Small intestine (tissue), 16 donors: ENCODE measurements at places on chromosomes 13 and 19. TPM values are rescaled to one million over a fixed set of nuclear protein-coding genes. Genes with fewer than 3 reads are reported as not detected.

DNA sequence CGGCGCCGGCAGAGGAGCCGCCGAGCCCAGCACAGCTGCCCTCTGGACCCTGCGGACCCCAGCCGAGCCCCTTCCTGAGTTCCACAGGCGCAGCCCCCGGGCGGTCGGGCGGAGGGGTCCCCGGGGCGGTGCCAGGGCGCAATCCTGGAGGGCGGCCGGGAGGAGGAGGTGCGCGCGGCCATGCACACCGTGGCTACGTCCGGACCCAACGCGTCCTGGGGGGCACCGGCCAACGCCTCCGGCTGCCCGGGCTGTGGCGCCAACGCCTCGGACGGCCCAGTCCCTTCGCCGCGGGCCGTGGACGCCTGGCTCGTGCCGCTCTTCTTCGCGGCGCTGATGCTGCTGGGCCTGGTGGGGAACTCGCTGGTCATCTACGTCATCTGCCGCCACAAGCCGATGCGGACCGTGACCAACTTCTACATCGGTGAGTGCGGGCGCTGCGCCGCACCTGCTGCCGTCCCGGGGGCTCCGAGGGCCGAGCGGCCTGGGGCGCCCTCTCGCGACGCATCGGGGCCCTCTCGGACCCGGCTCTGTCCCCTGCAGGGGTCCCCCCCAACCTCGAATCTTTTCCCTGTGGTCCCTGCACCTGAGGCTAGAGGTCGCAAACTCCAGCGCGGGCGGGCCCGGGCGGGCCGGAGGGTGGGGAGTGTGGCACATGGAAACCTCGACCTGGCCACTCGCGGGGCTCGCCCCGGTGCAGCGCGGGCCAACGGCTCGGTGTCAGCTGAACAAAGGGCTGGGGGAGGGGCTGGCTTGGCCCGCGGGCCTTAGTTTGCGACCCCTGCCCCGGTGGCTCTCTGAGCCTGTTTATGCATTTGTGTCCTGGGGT lies at the start of gene KISS1R:
Gene KISS1R, plus strand, starts transcription at position 11 of the 829 bp plus-strand sequence. Its CDS starts 170 bp downstream, at position 181.
- H3K27ac ChIP-seq, result no peak within 1 kb of the TSS
- H3K27me3 ChIP-seq, result peaks cover 12% of the 10 kb centered on the region
- H3K4me3 ChIP-seq, result peak within 1 kb of the TSS; percentile 45
- H3K4me1 ChIP-seq, result peaks cover 37% of the 10 kb centered on the region
- no peaks in the 10 kb centered on the region for H3K36me3 ChIP-seq

GRCh38 chr19:12603714-12604113 lies 6.9 kb downstream of the ZNF490 start:
- H3K27ac ChIP-seq, result no peak overlapping the region
- no peak overlapping the region for H3K4me3 ChIP-seq
- no peak for DNase-seq
- no peaks in the 10 kb centered on the region for H3K27me3 ChIP-seq
- peaks cover 2% of the 10 kb centered on the region for H3K36me3 ChIP-seq

DNA sequence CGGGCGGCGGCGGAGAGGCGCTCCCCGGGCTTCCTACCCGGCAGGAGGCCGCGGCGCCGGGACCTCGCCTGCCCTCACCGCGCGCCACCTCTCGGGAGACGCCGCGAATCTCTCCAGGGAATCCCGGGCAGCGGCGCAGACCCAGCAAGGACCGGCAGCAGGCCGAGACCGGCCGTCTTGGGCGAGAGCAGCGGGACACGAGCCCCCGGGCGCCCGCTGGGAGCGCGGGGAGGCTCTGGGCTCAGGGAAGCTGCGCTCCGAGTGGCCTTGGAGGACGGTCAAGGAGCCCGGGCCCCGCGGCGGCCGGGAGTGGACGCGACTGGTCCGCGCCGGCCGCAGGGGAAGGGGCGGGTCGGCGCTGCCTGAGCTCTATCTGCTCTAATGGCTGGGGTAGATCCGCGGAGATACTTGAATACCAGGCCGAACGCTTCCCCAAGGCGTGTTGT lies 14.7 kb downstream of the CDX2 start:
- H3K27me3 ChIP-seq, result peaks cover 16% of the 10 kb centered on the region
- peaks cover 3% of the 10 kb centered on the region for H3K4me1 ChIP-seq
- peak; percentile 60 for DNase-seq
- H3K36me3 ChIP-seq, result no peaks in the 10 kb centered on the region
- peak overlapping the region; percentile 73 for H3K4me3 ChIP-seq

DNA sequence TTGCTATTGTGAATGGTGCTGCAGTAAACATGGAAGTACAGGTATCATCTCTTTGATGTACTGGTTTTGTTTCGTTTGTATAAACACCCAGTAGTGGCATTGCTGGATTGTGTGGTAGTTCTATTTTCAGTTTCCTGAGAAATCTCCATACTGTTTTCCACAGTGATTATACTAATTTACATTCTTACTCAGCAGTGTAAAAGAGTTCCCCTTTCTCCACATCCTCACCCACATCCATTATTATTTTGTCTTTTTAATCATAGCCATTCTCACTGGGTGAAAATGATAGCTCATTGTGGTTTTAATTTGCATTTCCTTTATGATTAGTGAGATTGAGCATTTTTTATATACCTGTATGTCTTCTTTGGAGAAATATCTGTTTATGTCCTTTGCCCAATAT lies 62.3 kb upstream of the PARP4 start:
- no peaks in the 10 kb centered on the region for H3K36me3 ChIP-seq
- DNase-seq, result no peak
- H3K4me1 ChIP-seq, result no peaks in the 10 kb centered on the region
- no peaks in the 10 kb centered on the region for H3K27me3 ChIP-seq

GRCh38 chr13:21668732-21669275 lies 2.1 kb upstream of the FGF9 start:
- peak overlapping the region; percentile 50 for H3K27ac ChIP-seq
- no peaks in the 10 kb centered on the region for H3K36me3 ChIP-seq
- peak overlapping the region; percentile 62 for H3K4me3 ChIP-seq
- H3K4me1 ChIP-seq, result peaks cover 5% of the 10 kb centered on the region

The TNFSF9 gene
- polyA plus RNA-seq, result 0.22 TPM

DNA sequence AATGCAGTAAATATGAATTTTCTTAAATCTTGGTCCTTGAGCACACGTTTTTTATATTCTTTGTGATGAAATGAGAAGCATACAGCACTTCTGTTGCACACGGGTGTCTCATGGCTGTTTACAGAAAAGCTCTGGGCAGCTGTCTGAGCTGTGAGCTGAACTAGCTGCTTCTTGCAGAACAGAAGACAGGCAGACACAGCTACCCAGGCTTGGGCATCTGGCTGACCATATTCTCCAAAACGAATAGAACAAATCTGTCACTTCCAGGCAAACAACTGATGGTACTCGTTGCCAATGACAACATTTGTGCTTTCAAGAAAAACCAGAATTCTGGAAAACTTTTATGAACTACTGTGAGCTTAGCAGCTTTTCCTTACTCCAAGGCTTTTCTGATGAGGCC lies 16.2 kb downstream of the PCID2 start:
- H3K27ac ChIP-seq, result no peak overlapping the region
- H3K27me3 ChIP-seq, result no peaks in the 10 kb centered on the region
- peaks cover 17% of the 10 kb centered on the region for H3K36me3 ChIP-seq

The ZNF540 gene
- polyA plus RNA-seq, result 1.6 TPM

DNA sequence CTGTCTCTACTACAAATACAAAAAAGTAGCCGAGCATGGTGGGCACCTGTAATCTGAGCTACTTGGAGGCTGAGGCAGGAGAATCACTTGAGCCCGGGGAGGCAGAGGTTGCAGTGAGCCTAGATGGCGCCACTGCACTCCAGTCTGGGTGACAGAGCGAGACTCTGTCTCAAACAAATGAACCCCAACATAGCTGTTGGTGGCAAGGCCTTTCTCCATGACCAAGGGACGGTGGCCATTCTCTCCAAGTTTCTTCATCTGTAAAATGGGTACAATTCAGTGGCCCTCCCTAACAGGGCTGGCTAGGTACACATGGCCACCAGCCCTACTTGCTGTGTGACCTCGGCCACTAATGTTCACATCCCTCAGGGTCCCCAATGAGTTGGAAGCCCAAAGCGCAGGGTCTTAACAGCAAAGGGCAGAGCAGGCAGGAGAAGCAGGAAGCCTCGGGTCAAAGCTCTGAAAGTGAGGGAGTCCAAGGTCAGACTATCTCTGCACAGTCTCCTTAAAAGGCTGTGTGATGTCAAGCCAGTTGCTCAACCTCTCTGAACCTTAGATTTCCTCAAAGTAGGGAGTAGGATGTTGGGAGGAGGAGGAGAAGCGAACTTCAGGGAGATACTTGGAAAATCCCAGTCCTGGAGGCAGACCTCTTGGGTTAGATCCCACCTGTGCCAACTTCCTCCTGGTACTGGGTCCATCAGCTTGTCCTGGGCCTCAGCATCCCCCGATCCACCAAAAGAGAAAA lies 2.7 kb downstream of the JUND start:
- H3K27me3 ChIP-seq, result no peaks in the 10 kb centered on the region
- peaks cover 3% of the 10 kb centered on the region for H3K36me3 ChIP-seq
- peak; percentile 71 for DNase-seq
- peak overlapping the region; percentile 93 for H3K27ac ChIP-seq
- peak overlapping the region; percentile 99 for H3K4me3 ChIP-seq

- peaks cover 76% of the 10 kb centered on the region for H3K27me3 ChIP-seq
- peak; percentile 81 for DNase-seq
- H3K27ac ChIP-seq, result no peak overlapping the region
- H3K4me1 ChIP-seq, result no peaks in the 10 kb centered on the region
- no peak overlapping the region for H3K4me3 ChIP-seq
Measured at GRCh38 chr19:7862413-7862951, 11.7 kb downstream of the PRR36 start.

DNA sequence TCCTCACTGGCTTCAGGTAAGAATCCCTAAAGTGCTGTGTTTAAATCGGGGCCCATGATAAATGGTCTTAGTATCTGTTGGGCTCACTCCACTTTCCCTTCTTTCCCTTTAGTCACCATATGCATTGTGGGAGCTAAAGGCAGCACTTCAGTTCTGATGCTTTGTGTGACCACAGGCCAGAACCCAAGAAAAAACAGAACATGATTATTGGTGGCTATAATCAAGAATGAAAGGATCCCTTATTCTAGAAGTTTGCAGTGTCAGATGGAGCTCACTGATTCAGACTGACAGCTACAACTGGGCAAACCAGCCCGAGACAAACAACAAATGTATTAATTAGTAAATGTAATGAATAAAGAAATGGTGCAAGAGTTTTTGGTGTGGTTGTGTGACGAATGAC lies 57.3 kb upstream of the POMP start:
- H3K27me3 ChIP-seq, result no peaks in the 10 kb centered on the region
- no peaks in the 10 kb centered on the region for H3K36me3 ChIP-seq
- no peak overlapping the region for H3K4me3 ChIP-seq
- H3K27ac ChIP-seq, result no peak overlapping the region
- H3K4me1 ChIP-seq, result no peaks in the 10 kb centered on the region

The SELENOV gene
- polyA plus RNA-seq, result 0.32 TPM

The POSTN gene
- 50.9 TPM for polyA plus RNA-seq

DNA sequence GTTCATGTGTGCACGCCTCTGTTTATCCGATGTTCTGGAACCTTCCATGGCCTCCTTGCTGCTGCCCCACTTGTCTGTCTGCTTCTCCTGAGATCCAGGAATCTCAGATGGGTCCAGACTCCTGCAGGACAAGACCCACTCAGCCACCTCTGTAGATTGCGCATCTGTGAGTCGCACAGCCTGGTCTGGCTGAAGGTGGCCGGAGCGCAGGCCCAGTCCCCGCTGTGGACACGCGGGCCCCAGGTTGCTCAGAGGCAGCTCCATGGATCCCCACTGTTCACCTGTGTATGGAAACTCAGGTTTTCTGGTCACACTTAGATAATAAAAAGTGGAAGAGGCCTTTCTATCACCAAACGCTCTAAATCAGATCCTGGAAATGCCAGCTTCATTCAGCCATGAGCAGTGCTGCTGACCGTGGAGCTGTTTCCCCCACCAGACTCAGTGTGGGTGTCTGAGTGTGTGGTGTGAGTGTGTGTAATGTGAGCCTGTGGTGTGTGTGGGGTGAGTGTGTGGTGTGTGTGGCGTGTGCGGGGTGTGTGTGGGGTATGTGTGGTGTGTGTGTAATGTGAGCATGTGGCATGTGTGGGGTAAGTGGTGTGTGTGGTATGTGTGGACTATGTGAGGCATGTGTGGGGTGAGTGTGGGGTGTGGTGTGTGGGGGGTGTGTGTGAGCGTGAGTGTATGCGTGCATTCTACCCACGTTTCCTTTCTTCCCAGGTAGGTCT lies 59.5 kb downstream of the MCF2L start:
- H3K36me3 ChIP-seq, result no peaks in the 10 kb centered on the region
- no peaks in the 10 kb centered on the region for H3K27me3 ChIP-seq
- no peak overlapping the region for H3K4me3 ChIP-seq
- DNase-seq, result no peak

DNA sequence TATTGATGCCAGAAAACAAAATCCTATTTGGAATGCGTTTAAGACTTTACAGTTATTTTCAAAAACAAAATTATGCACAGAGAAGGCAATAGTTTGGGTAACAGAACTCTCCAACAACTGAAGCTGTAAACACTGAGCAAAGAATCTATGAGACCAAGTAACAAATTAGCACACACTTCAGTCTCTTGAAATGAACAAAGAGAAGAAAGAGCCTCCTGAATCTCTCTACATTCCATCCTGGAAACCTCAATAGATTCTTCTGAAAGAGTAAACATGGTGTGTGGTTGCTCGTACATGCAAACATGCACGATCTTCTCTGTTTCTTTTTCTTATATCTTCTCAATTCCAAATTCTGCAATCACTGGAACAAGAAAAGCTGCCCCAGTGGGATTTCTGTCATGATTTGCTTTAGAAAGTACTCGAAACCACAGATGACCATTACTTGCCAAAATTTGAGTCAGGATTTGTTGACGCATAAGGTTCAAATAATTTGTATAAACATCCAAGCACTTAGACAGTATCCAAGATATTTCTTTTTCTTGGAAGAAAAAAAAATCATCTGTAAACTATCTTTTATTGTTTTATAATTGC lies 137.9 kb upstream of the DACH1 start:
- no peaks in the 10 kb centered on the region for H3K4me1 ChIP-seq
- no peak overlapping the region for H3K4me3 ChIP-seq
- H3K27ac ChIP-seq, result no peak overlapping the region
- H3K27me3 ChIP-seq, result no peaks in the 10 kb centered on the region

GRCh38 chr19:47106821-47107201 lies 6.8 kb downstream of the ZC3H4 start:
- no peaks in the 10 kb centered on the region for H3K27me3 ChIP-seq
- H3K4me1 ChIP-seq, result peaks cover 21% of the 10 kb centered on the region
- no peak for DNase-seq
- H3K27ac ChIP-seq, result peak overlapping the region; percentile 100
